Renal pelvis (tissue), 12 donors: ENCODE measurements at places on chromosomes 4 and X. TPM values are rescaled to one million over a fixed set of nuclear protein-coding genes. Genes with fewer than 3 reads are reported as not detected.

Gene GYG2
- 16.4 TPM for polyA plus RNA-seq

Gene ERCC6L
- 4.0 TPM for polyA plus RNA-seq

Gene PPP3CA
- polyA plus RNA-seq: 41.4 TPM

Gene RS1
- polyA plus RNA-seq: 0.07 TPM

Gene ANTXR2
- 60.8 TPM for polyA plus RNA-seq

Gene GCNA
- 2.1 TPM for polyA plus RNA-seq

Gene SLC7A11
- polyA plus RNA-seq: 1.8 TPM

Gene DAPP1
- 0.79 TPM for polyA plus RNA-seq

Gene RNF150
- 25.9 TPM for polyA plus RNA-seq

Gene ADH1C
- polyA plus RNA-seq: 139 TPM

Gene SSX4
- not detected for polyA plus RNA-seq

Gene KIAA1210
- 1.5 TPM for polyA plus RNA-seq

Gene TGIF2LX
- not detected for polyA plus RNA-seq

Gene CC2D2A
- polyA plus RNA-seq: 58.4 TPM

Gene EREG
- 0.07 TPM for polyA plus RNA-seq

Gene TMEM184C
- 44.7 TPM for polyA plus RNA-seq

Gene RNF128
- 12.7 TPM for polyA plus RNA-seq

- no peak for DNase-seq
Measured at GRCh38 chr4:54581807-54582206, 76.0 kb upstream of the KIT start.

- DNase-seq: no peak
Measured at GRCh38 chr4:8082517-8083055, 76.0 kb downstream of the ABLIM2 start.

- DNase-seq: no peak
Measured at GRCh38 chr4:1453731-1454130, 47.5 kb upstream of the NKX1-1 start.

GRCh38 chrX:39941332-39941920, 156.3 kb downstream of the BCOR start:
- no peak for DNase-seq

- DNase-seq: no peak
Measured at GRCh38 chr4:3331511-3332394, 38.9 kb downstream of the RGS12 start.

DNA sequence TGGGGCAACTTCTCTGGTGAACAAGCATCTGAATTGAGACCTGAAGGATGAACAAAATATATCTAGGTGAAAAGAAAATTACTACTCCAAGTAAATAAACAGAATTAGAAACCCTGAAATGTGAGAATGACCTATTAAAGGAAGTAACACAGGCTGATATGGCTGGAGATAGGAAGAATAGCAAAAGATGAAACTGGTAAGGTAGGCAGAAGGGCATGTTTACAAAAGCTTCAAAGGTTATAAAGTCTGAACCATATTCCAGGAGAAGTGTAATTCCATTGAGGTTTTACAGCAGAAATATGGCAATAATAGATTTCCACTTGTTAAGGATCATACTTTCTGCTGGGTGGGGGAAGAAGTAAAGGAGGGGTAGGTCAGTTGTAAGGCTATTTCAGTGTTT, 452.0 kb downstream of the GBA3 start:
- no peak for DNase-seq

- no peak for DNase-seq
Measured at GRCh38 chr4:115770046-115770543, 656.7 kb upstream of the NDST4 start.

DNA sequence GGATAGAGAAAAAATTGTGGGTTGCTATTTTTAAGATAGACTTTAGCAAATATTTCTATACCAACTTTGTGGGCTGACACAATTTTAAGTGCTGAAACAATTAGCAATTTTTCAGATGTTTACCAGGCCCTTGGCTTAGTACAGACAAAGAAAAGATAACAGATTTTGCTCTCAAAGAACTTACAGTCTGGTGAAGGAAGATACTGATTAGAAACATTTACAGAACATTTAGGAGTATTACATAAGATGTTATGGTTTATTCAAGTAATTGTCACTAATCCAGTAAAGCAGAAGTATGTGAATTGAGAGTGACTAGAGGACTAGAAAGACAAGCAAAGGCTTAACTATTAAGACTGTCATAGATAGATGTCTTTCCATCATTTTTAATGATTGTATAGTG, 35.3 kb upstream of the NDUFC1 start:
- no peak for DNase-seq

- no peak for DNase-seq
Measured at GRCh38 chr4:107492566-107492965, 227.5 kb downstream of the PAPSS1 start.

DNA sequence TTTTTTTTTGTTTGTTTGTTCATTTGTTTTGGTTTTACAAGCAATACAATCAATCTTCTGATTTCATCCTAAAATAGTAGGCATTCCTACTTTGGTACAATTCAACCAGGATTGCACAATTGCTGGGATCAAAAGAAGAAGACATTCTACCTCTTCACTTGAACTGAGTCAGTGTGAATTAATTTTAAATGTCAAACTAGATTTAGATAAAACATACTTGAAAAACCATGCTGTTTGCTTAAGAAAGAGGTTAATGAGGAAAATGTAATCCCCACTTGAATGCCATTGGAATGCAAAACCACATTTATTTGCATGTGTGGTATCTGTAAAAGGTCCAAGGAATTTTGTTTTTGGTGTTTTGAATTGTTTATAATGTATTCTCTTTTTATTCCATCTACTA, 40.5 kb downstream of the HAND2 start:
- no peak for DNase-seq

DNA sequence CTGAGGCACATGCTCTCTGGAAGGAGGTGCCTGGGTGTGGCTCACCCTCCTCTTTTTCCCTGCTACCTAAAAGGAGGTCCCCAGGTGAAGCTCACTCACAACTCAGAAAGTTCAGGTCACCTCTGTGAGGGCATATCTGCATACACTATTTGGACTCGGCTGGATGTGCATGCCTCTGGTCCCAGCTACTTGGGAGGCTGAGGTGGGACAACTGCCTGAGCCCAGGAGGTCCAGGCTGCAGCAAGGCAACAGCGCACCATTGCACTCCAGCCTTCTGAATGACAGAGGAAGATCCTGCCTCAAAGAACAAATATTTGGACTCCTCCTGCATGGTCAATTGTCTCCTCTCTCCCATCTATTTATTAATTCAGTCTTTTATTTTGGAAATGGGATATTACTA, 46.4 kb downstream of the CPLX1 start:
- no peak for DNase-seq

GRCh38 chr4:77845400-77845799, 17.2 kb upstream of the MRPL1 start:
- DNase-seq: no peak

GRCh38 chr4:123017636-123018395, 95.4 kb upstream of the NUDT6 start:
- DNase-seq: peak; percentile 23

GRCh38 chrX:120456973-120457372, 12.1 kb downstream of the LAMP2 start:
- DNase-seq: no peak

DNA sequence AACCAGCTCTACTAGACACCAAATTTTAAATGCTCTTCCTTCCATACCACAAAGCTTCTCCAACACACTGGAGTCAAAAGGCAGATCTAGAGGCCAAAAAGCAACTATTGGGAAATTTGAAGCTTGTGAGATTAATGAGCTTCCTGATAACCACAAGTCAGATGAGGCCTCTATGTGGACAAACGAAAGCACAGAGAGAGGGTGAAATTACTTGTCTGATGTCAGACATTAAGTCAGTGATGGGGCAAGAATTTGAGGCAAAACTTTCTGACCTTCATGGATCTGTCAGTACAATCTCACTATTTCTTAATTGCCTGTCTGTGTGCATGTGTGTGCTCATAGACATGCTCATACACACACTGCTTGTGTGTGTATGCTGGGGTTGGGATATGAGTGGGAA, 103.6 kb downstream of the GUCY2F start:
- DNase-seq: no peak

- no peak for DNase-seq
Measured at GRCh38 chr4:61224573-61224972, 24.4 kb downstream of the ADGRL3 start.

- no peak for DNase-seq
Measured at GRCh38 chr4:188603646-188604045, 464.4 kb downstream of the TRIML1 start.

GRCh38 chr4:67941074-67941473, 22.2 kb downstream of the TMPRSS11A start:
- DNase-seq: no peak

- DNase-seq: no peak
Measured at GRCh38 chr4:159212675-159213293, 109.9 kb downstream of the RAPGEF2 start.

GRCh38 chr4:14636563-14636962, 365.7 kb upstream of the CPEB2 start:
- no peak for DNase-seq

GRCh38 chr4:1598206-1599025, 85.7 kb downstream of the FAM53A start:
- no peak for DNase-seq

DNA sequence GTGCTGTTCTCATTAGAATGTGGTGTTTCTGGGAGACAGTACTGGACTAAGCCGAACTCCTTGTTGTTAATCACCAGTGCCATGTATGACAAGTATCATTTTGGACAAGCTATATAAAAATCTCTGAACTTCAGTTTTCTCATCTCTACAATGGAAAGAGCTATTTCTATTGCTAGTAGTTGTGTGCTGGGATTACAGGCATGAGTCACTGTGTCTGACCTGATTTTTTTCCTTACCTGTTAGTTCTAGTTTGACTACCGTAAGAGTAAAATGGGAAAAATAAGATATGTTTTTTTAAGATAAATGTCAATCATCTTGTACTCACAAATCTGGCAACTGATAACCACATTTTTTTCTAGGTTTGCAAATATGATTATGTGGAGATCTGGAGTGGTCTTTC, 192.3 kb downstream of the TLL1 start:
- no peak for DNase-seq

- DNase-seq: no peak
Measured at GRCh38 chr4:60930866-60931265, 269.3 kb upstream of the ADGRL3 start.

DNA sequence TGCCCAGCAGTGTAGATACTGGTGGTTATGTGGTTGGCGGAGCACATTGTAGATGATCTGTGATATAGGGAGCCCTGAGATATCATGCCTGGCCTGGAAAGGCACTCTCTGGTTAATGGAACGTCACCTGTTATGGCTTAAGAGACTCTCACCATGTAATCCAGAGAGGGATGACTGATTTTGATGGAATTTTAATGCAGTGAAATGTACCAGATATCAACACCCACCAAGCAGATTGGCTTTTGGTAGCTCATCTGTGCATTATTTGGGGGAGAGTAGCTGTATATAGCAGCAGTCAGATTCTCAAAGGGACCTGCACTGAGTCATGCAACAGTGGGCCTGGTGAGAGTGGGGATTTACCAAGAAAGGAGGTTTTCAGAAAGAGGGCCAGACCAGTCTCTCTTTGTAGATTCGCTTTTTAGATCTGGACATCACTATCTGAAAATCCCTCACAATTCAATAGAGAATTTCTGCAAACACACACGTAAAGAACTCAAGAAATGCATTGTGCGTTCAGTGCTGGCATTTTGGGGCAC, 17.3 kb downstream of the TSC22D3 start:
- no peak for DNase-seq

- DNase-seq: no peak
Measured at GRCh38 chrX:31024866-31025265, 47.0 kb downstream of the FTHL17 start.

- DNase-seq: no peak
Measured at GRCh38 chrX:68897118-68897945, 68.5 kb downstream of the EFNB1 start.

DNA sequence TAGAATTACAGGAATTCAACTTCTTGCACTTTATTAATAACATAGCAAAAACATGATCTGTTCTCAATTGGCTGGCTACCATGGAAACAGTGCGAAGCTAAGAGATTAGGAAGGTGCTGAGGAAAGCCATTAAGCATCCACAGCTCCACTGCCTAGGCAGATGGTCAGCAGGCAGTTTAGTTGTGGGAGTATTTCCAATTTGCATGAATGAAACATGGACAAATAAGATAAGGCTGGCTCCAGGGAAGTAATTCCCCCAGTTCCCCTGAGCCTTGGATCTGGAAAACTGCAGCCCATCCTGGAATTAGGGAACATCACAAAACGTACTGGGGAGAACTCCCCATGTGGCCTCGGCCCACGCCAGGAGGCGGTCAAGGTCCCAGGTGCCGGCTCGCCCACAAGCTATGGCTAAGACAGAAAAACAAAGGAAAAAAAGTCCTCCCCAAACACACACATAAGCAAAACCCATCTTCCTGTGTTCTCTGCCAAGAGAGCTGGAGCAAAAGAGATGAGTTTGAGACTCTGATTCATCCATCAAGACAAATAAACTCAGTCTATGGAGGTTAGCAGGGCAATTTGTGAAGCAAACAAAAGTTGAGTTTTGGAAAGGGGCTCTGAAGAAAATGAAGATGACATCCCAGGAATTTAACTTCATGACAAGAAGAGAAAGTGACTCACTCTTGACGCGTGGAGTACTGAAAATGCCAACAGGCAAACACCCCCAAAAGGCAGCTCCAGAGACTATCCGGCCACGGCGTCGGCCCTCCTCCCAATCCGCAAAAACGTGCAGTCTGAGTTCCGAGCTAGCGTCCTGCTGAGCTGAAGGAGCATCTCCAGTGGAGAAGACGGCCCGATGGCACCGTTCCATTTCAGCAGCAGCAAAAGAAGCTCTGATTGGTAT, 45.1 kb downstream of the IGFBP7 start:
- no peak for DNase-seq

DNA sequence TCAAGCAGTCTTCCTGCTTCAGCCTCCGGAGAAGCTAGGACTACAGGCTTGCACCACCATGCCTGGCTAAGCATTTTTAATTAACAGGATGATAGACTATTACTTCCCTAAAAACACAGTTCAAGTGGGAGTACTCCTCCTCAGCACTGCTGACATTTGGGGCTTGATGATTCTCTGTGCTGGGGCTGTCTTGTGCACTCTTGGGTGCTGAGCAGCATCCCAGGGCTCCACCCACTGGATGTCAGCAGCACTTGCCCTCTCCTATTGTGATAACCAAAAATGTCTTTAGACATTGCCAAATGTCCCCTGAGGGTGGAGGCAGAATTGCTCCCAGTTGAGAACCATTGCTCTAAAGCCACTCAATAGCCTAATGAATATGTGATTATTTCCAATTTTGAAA, 60.4 kb downstream of the CLCN4 start:
- no peak for DNase-seq

DNA sequence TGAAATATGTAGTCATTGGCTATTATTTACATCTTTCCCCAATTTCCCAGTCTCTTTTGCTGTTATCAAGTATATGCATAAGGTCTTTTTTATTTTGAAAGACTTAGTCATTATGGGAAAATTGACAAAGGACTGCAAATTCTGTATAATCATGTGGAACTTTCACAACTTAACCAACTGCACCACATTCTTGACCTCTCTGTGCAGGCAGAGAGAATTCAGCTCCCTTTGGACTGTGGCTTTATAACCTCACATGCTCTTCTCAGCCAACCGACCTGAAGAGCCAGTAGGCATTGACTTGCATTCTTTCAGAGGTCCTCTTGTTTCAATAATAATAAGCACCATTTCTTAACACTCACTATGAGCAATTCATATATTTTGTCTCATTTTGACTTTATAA, 66.9 kb downstream of the ANXA3 start:
- DNase-seq: no peak

GRCh38 chr4:115678425-115678941, 565.1 kb upstream of the NDST4 start:
- no peak for DNase-seq
